Epithelial cell of esophagus (primary cell): ENCODE measurements at places on chromosomes 7 and 10.

DNA sequence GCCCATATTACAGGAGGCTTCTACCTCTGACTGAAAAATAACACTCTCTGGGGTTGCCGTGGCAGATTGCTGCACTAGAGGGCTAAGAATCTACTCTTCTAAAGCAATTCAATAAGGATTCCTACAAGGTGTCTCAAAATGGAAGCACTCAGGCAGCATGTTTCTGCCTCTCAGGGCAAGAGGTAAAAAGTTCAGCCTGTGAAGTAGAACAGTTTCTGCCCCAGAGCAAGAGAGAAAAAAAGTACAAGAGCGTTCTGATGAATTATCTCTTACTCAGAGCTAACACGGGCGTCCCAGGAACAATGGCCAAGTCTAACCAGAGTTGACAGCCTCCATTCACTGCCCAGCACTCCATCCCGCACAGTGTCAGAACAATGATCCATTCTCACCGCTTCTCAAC, 71.3 kb upstream of the TES start:
- DNase-seq = peak; percentile 81

DNA sequence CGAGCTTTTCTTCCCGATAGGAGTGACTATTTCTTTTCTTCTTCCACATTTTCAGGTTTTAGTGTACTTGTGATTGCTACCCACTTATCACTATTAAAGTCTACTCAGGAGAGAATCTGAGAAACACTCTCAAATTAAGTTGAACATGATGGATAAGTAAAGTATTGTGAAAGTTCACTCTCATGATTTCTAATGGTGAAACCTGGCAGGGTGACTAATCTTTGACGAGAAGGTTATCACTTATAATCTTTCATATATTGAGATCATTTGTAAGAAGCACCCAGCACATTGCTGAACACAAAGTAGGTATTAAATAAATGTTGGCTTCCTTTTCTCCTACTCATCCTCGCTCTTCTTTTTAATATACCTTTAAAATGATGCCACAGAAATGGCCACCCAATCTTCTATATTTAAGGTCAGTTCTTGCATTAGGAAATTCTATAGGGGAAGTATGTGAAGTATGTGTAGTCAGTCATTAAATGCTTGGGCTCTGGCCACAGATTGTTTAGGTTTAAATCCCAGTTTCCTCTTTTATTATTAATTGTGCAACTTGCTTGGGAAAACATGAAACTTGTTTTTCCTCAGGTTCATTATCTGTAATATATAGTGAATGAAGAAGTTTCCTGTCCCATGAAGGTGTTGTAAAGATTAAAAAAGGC, 3.1 kb upstream of the CFTR start:
- DNase-seq = no peak

DNA sequence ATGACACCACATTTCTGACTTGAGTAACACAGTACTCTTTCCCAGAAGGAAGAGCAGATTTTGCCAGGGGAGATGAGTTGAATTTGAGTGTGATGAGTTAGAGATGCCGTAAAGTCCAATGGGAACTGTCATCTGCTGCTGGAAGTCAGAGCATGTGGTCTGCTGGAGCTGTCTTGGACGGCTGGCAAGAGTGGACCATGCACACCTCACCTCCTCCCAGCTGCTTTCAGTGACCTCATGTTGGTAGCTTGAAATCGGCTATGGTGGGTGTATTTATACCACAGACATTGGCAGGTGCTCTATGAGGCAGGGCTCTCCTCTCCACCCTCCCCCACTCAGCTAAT, 82.3 kb downstream of the COL13A1 start:
- no peak for DNase-seq

DNA sequence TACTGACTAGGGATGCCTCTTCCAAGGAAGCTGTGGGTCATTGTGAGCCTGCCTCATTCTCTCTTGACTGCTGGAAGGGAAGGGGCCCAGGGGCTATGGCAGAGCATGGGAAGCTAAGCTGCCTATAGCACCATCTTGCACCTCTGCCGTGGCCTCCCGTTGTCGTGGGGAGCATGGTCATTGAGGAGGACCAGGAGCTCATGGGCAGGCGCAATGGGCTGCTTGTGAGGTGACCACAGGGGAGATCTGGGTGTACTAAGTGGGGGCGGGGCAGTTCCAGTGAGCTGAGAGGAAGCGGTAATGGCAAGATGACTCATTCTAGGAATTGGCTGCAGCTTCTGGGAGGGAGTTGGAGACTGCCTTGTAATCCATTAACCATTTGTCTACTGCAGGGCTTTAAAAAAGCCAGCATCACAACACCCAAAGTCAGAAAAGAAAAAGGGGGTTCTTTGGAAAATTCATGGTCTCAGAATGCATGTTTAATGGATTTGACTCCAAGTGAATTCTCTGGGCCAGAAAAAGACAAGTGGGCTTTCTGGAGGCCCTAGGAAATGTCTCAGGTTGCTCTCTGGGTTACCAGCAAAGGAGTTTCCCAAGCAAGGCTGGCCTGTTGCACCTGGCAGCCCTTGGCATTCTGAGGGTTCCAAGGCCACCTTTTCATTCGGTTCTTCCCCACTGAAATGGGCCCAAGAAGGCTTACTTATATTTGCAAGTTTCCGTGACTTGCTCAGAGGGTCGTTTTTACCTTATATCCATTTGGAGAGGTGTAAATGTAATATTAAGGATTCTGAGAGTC, 3.6 kb downstream of the DUSP5 start:
- peak; percentile 93 for DNase-seq

GRCh38 chr10:131063311-131063710, 248.2 kb downstream of the TCERG1L start:
- DNase-seq = no peak
